NCI-H1436 (cell line): ENCODE measurements at places on chromosomes 16 and 17.

- no peak for DNase-seq
These were observed 2.6 kb upstream of the TSPOAP1 start for GRCh38 chr17:58330997-58331814.

DNA sequence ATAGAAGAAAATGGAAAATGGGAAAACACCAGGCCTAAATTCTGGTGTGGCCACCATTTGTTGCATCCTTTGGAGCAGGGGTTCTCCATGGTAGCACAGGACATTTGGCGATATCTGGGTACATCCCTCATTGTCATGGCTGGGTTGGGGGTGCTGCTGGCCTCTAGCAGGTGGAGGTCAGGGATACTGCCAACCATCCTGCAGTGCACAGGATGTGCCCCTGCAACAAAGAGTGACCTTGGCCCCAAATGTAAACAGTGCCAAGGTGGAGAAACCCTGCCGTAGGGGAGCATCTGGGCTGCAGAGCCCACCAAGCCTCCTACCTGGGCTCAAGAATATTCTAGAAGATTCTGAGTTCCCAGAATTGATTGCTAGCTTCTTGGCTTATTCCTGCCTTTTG, 27.5 kb downstream of the NKD1 start:
- no peak for DNase-seq

DNA sequence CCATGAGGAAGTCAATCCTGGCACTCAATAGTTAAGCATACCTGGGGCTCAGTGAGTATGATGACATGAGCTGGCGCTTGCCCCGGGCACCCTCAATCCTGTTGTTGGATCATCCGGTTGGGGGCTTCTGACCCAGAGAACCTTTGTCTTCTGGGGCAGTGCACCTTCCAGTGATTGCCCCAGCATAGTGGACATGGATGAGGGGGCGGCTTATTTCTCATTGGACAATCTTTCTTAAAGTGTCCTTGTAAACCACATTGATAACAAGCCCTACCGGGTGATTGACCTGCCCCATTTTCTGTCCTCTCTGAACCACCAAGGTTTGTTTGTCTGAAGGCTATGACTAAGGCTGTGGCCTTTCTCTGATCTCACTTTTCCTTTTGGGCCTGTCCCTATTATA, 18.2 kb downstream of the IGSF6 start:
- DNase-seq, result no peak

DNA sequence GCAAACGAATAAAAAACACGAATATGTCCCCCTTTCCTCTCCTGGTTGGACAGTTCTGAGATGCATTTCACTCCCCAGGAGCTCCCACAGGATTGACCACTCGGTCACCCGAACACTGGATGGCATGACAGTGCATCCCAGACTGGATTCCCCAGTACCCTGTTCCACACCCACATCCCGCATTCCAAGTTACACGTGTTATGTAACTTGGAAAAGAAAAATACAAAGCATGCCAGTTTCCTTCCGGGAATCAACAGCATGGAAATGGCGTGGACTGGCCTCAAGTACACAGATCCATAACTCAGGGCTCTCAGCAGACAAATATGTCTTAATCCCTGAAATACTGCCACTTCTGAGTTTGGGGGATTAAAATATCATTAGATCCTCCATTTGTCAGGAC, 12.6 kb upstream of the KLHL36 start:
- DNase-seq, result no peak

GRCh38 chr17:43006639-43007551, at the start of gene IFI35:
IFI35 (plus strand) TSS chr17:43006784; CDS start chr17:43006948, 164 bp downstream.
- peak; percentile 6 for DNase-seq

GRCh38 chr17:17320911-17321220, 17.7 kb downstream of the NT5M start:
- DNase-seq, result no peak

GRCh38 chr16:17227278-17227677, 243.5 kb downstream of the XYLT1 start:
- no peak for DNase-seq

DNA sequence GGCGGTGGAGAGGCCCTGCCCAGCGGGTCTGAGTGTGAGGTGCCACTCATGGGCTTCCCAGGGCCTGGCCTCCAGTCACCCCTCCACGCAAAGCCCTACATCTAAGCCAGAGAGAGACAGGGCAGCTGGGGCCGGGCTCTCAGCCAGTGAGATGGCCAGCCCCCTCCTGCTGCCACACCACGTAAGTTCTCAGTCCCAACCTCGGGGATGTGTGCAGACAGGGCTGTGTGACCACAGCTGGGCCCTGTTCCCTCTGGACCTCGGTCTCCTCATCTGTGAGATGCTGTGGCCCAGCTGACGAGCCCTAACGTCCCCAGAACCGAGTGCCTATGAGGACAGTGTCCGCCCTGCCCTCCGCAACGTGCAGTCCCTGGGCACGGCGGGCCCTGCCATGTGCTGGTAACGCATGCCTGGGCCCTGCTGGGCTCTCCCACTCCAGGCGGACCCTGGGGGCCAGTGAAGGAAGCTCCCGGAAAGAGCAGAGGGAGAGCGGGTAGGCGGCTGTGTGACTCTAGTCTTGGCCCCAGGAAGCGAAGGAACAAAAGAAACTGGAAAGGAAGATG, 11.2 kb downstream of the VASN start:
- DNase-seq, result no peak

DNA sequence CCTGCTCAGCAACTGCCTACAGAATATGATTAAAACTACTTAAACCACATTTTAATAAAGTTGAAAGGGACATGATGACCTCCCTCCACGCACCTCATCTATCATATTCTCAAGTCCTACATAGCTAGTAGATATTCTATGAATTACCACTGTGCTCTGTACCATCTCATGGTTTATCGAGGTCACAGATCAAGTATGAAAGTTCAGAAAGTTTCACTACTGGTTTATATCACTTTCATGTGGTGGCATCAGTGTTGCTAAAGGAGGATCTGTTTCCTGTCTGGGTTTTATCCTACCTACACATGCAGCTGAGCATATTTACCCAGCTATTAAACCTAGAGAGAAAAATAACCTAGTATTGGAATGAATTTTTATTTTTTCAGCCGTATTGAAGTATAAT, 214.9 kb upstream of the MON1B start:
- DNase-seq, result no peak

GRCh38 chr16:81765111-81765919, 13.8 kb upstream of the PLCG2 start:
- DNase-seq, result no peak

- DNase-seq, result no peak
These were observed 12.3 kb downstream of the SMIM5 start for GRCh38 chr17:75645501-75645888.

- DNase-seq, result no peak
These were observed 36.9 kb downstream of the SNTB2 start for GRCh38 chr16:69223882-69224281.

GRCh38 chr16:7547736-7548135, 215.1 kb downstream of the RBFOX1 start:
- DNase-seq, result no peak

DNA sequence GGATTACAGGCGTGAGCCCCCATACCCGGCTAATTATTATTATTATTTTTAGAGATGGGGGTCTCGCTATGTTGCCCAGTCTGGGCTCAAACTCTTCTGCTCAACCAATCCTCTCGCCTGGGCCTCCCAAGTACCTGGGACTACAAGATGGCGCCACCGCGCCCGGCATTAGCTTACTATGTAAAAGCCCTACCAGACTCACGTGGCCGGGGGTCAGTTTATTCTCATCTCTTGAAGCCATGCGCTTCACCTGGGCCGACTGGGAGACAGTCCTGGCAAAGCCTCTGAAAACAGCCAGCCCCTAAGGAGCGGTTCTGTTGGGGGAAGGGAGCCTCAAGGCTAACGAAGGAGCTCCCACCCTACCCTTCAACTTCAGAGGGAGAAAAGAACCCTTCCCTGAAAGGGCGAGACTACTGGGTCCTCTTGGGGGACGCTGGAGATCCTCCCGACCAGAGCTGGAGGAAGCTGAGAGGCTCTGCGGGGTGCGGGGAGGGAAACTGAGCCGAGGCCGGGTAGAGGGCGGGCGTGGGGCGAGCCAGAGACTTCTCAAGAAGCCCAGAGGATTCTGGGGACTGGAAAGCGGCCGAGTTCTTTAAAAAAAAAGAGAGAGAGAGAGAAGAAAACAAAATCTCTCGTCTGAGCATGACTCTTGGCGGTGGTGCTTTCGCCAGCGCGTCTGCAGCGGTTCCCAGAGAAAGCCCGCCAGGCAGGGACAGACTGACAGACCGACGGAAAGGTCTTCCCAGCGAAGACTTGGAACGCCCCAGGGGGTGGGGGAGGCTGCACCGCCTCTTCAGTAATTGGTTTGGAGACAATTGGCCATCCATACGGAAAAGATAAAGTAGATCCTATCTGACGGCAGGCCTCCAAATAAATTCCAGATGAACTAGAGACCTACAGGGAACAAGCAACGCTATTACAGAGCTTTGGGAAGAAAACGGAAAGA, 5.6 kb upstream of the TUBG2 start:
- DNase-seq, result no peak

DNA sequence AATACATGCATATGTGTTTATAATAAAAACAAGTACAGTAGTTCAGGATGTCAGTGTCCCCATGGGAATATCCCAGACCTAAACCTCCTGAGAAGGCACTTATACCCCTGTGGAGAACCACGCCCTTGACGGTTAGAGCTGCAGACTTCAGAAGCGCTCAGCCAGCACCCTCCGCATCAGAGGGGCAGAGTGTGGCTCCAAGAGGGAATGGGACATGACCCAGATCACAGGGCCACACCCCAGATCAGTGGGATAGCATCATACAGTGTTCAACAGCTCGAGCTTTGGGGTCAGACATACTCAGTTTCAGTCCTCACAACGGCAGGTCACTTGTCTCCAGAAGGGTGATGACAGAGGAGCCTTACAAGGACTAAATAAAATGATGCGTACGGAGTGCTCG, 45.8 kb upstream of the ZNF423 start:
- no peak for DNase-seq

DNA sequence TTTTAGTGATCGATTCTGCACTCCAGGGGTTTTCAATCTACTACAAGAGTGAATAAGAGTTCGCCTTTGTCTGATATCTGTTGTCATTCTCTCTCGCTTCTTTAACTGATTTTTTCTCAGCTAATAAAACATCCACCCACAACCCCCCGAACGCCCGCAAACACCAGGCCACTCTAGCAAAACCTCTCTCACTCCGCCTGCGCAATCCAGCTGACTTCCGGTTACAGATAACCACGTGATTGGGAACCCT, 338 bp upstream of the RPL19 start:
- peak; percentile 96 for DNase-seq

DNA sequence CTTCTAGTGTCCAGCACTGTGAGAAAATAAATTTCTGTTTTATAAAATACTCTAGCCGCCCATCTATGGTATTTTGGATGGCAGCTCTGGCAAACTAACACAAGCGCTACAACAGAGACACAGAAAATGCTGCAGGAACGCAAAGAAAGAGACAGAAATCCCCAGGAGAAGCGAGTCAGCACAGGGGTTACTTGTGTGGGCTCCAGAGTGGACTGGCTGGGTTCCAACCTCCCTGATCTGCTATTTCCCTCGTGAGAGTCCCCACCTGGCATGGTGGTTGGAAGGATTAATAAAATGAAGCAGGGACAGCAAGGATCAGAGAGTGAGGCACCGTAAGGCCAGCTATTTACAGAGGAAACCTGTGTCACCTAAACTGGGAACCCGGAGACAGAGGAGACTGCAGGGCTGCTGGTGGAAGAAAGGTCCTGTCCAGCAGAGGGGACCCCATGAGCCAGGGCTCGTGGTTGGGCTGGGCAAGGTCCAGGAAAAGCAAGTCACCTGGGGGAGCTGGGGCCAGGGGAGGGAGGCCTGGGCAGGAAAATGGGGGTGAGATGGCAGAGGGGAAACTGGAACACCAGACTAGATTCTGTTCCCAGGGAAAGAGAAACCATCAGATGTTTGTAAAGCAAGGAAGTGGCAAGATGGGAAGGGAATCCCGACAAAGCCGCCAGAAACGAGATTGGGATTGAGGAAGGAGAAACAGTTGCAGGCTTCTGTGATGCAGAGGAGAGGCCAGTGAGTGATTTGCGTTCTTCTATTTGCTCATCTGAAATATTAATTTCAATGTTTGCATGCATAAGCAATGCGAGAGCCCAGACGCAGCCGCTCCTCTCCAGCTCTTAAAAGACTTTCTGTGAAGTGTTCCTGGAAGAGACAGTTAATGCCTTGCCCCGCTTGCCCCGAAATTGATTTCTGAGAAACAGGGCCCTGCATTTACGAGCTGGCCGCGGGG, 63.0 kb upstream of the TEKT3 start:
- DNase-seq, result no peak

DNA sequence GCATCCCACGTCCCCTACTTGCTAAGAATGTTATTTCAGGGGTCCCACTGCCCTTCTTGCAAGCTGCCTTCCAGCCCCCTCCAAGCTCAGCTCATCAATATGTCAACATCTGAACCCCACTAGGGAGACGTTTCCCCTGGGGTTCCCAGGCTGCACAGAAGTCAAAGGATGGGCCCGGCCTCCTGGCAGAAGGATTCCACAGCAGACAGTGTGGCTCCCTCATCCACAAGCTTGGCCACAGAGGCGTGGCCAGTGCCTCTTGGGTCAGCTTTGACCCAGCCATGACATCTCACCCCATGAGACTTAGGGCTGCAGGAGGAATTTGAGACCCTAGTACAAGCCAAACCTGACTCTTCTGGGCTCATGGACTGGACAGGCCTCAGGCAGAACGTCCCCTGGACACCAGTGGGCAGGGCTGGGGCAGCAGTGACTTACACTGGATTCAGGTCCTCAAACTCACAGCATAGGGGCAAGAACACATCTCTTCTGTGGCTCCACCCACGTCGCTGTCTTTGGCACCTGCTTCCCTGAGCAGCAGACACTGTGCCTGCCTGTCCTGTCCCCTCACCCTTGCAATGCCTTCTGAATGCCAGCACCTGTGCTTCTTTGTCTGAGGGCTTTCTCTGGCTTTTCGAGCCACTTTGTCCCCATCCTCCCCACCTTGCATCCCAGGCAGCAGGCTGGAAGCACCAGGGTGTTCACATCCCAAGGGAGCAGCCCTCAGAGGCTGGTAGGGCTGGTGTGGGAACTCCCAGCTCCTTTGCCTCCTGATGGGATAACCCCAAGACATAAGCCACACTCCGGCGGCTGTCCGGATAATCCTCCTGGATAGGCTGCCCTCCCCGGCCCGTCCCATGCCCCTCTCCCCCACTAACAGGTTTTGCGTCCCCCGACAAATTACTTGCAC, 56.0 kb upstream of the ENPP7 start:
- no peak for DNase-seq

DNA sequence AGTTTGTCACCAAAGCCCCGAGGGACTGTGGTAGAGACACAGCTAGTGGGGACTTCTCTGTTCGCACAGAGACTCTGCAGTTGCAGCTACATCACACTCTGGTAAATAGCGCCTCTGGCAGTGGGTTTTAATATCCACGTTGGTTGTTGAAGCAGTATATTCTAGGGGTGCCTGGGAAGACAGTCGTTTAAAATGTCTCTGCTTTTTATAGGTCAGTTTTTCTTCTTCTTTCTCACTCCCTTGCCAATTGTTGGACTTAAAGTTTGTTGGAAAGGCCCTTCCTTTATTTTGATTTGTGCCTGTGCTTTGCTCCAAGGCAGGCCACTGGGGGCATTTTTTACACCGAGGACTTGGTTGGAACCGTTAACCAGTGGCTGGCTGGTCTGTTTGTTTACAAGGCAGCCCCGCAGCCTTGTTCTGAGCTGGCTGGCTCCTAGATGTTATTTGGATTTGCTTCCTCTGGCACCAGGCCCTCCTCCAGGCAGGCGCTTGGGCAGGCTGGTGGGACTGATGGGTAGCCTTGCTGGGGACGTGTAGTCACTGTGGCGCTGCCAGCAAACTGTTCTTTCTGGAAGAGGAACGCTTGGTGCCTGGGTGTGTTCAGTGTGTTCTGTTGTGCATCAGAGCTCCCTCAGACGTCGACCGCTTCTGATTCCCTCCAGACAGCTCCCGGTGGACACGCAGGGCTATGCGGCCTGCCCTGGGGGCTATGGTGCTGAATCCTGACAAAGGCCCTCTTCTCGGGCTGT, 218.2 kb upstream of the CHMP6 start:
- DNase-seq, result no peak
